GDM1 (cell line): ENCODE measurements at places on chromosomes 4 and X.
A peak's percentile ranks its signal among the peaks of the same experiment; 100 is the strongest.

DNA sequence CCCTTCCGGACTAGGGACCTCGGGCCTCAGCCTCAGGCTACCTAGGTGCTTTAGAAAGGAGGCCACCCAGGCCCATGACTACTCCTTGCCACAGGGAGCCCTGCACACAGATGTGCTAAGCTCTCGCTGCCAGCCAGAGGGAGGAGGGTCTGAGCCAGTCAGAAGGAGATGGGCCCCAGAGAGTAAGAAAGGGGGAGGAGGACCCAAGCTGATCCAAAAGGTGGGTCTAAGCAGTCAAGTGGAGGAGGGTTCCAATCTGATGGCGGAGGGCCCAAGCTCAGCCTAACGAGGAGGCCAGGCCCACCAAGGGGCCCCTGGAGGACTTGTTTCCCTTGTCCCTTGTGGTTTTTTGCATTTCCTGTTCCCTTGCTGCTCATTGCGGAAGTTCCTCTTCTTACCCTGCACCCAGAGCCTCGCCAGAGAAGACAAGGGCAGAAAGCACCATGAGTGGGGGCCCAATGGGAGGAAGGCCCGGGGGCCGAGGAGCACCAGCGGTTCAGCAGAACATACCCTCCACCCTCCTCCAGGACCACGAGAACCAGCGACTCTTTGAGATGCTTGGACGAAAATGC, at the start of gene WAS:
TSS of gene WAS (plus strand) at position 389 of the 572 bp plus-strand sequence. CDS start at position 444, 55 bp downstream.
- DNase-seq, result peak; percentile 78

GRCh38 chrX:110755061-110755460, 40.6 kb downstream of the CHRDL1 start:
- DNase-seq, result no peak

- no peak for DNase-seq
Measured at GRCh38 chr4:41359836-41360213, 103.1 kb downstream of the UCHL1 start.

DNA sequence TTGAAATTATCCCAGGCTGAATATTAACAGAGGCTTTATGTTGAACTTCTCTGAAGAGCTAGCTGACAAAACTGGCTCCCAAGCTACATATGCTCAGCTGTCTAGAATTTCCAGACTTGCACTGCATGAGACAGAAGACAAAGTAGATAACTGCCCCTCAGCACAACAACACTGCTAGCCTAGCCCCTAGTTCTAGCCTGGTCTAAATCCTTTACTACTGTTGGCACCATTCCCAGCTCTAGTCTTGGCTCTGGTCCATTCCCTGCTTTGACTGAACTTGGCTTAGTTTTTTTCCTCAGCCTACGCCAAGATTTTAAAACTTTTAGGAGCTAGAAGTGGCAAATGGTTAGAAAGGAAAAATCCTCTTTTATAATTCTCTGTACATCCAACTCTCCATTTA, 7.6 kb upstream of the OPHN1 start:
- DNase-seq, result no peak

DNA sequence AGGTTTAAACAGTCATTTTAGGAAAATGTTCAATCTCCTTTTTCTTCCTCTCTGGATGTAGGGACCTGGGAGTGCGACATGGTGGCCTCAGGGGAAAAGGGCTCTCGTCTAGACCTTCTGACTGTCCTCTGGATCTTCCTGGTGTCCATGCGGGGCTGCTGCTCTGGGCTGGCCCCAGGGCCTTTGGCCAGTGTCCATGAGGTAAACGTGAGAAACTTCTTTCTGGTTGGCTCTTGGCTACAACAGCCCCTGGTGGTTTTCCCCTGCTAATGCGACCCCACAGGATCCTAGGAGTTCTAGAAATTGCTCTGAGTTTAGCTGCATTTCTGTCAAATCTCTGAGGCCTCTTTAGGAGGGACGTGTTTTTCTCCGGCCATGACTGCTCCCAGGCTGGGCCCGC, 85.7 kb downstream of the MFAP3L start:
- DNase-seq, result no peak

DNA sequence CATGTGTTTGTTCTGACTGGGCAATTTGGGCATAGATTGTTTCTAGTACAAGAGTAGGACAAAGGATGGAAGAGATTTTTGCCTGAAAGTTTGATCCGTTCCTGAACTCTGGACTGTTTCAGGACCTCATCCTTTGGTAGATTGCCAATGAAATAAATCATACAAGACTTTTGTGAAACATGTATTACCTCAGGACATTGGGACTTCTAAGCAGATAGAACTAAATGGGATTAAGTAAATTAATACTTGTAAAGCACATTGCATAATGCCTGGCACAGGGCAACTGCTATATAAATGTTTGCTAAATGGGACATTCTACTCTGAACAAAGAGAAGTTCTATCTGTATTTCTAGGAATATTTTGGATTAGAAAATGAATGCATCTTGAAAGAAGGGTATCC, 164.8 kb upstream of the RPS6KA3 start:
- no peak for DNase-seq

DNA sequence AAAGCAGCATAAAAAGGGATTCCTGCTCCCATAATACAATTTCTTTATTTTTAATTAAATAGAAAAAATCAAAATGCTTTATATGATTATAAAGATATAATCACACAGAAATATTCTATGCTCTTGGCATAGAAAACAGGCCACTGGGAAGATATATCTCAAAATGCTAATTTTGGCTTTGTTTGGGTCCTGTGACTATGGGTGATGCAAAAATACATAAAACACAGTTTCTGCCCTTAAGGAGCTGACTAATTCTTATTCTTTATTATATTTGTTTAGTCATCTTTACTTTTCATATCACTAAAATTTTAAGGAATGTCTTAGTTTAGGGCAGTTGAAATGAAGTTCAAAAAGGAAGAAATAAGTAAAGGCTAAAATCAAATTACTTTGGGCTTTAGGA, 7.0 kb upstream of the BMP3 start:
- no peak for DNase-seq

- no peak for DNase-seq
Measured at GRCh38 chrX:11998944-11999343, 139.3 kb upstream of the FRMPD4 start.

DNA sequence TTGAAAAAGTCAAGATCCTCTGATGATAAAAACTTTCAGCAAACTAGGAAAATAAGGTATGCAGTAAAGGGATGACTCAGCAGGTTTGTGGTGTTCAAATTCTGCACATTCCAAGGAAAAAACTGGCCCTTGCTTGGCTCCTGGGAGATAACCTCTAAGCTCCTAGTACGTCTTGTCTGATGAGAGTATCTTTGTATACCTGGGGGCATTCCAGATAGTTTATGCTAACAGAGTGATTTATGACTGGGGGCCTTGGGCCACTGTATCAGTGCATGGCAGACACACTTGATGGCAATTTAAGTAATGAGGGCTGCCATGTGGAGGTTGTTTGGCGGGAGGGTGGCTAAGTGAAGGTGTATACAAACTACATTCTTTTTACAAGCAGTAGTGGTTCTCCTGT, 56.9 kb downstream of the NSG1 start:
- DNase-seq, result no peak

GRCh38 chrX:120797188-120797851, 78.3 kb downstream of the CT47B1 start:
- no peak for DNase-seq

GRCh38 chr4:41377196-41377595, 120.5 kb downstream of the UCHL1 start:
- DNase-seq, result no peak

DNA sequence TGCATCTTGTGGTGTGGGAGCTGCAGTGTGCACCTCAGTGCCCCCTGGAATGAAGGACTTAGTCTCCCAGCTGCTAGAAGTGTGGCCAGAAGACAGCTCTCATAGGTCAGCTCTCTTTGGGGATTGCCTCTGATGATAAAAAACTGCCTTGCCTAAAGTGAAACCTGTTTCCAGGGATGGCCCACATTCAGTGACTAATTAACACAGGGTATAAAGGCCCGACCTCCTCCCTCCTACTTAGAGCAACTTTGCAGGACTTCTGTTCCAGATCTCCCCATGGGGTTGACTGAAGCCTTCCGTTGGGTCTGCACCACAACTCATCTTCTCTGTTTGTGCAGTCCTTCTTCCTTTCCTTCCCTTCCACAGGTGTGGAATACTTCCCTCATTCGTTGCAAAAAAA, 53.2 kb downstream of the SPINK2 start:
- no peak for DNase-seq

- DNase-seq, result no peak
Measured at GRCh38 chr4:60944060-60944459, 256.1 kb upstream of the ADGRL3 start.

- DNase-seq, result no peak
Measured at GRCh38 chr4:6907658-6908191, 1.9 kb upstream of the TBC1D14 start.

DNA sequence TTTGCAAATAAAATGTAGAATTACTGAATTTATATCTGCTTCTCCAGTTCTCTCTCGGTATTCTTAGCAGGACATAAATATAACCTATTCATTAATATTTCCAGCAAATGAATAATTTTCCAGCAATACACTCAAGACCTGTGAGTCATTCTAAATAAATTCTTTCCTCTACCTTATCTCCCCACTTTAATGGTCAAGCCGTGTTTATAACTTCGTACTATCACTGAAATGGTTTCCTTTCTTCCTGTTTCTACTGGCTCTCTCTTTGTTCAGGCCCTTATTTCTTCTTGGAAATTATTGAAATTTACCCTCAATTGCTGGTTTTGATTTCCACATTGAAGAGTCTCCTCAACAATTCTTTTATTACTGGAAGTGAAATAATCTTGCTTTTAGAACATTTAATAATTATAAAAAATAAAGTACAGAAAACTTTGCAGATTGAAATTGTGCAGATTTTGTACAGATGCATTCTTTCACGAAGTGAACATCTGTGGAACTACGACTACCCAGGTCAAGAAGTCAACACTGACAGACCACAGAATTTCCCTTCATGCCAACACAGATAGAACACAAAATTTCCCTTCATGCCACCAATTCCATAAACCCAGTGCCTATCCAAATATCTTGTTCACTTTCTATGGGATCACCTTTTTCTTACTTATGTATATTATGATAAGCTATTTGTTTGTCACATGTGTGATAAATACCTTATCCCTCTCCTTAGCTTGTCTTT, 205.7 kb downstream of the FAT4 start:
- DNase-seq, result no peak

DNA sequence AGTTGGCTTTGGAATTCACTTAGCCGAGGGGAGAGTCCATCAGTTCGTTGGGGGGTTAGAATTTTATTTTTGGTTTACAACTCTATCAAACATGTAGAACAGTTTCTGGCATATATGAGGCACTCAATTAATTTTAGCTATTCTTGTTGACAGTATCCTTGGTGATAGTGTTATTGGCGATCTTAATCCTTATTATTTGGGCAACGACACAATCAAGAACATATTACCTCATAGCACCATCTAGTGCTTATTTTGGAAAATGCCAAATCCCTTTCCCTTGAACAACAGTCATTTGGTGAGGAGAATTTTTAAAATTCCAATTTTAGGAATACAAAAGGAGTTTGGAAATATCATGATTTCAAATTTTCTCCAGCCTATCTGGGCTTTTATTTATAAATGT, 17.9 kb upstream of the PGRMC1 start:
- DNase-seq, result no peak
